ENCODE measurements at places on chromosomes 5 and 9.

DNA sequence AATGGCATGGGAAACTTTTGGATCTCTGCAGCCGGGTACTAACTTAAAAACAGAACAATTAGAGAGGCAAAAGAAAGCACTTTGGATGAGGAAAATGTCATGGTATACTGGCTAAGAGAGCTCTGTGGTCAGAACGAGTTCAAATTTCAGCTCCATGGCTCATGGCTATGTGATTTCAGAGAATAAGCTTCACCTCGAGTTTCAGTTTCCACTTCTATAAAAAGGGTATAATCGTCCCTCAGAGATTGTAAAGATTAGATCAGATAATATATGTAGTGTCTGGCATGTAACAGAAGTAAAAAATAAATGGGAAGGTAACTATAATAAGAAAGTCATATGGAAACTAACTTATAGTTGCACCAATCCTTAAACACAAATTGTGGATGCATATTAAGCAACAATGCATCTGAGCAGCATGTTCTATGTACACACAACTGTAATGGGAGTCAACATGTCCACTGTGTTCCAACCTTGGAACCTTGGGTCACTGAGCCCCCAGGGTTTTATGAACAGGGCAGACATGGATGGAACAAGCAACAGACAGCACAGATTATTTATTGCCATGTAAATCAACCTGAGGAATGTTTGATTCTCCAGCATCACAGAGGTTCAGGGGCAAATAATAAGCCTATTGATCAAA, 145.4 kb downstream of the MAPKAP1 start:
- DNase-seq: no peak

- DNase-seq: no peak
Observed at GRCh38 chr9:19481971-19482404, 73.2 kb downstream of the ACER2 start.

GRCh38 chr9:81627481-81627880, 61.9 kb downstream of the TLE1 start:
- DNase-seq: no peak

DNA sequence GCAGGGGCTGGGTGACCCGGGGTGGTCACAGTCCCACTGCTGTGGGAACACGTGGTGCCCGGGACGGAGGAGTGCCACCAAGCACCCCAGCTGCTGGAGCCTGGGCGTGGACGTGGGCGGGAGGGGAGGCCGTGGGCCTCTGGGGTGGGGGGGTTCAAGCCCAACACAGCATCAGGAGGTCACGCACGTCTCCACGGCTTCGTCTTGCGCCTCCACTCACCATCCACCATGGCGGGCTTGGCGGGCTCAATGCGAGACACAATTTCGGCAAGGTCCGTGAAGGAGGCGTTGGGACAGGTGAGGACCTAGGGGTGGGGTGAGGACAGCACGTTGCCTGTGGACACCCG, 2.2 kb upstream of the NSMF start:
- DNase-seq: no peak

DNA sequence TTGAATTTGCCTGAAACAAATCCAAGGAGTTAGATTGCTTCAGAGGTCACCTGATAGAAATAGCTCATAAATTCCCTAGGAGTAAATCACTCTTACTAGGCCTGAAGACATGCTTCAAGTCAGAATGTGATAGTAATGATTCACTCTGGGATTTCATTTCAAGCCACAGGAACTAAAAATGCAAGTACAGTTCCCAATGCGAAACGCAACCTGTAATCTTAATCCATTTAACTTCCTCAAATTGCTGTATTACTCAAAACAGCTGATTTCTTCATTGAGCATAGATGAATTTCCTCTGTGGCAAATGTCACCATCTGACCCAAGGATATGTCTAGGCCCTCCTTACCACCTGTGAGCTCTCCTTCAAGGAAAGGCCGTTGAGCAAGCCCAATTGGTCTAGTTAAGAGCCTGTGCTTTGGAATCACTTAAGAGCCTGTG, 32.1 kb upstream of the IL6ST start:
- peak; percentile 73 for DNase-seq

DNA sequence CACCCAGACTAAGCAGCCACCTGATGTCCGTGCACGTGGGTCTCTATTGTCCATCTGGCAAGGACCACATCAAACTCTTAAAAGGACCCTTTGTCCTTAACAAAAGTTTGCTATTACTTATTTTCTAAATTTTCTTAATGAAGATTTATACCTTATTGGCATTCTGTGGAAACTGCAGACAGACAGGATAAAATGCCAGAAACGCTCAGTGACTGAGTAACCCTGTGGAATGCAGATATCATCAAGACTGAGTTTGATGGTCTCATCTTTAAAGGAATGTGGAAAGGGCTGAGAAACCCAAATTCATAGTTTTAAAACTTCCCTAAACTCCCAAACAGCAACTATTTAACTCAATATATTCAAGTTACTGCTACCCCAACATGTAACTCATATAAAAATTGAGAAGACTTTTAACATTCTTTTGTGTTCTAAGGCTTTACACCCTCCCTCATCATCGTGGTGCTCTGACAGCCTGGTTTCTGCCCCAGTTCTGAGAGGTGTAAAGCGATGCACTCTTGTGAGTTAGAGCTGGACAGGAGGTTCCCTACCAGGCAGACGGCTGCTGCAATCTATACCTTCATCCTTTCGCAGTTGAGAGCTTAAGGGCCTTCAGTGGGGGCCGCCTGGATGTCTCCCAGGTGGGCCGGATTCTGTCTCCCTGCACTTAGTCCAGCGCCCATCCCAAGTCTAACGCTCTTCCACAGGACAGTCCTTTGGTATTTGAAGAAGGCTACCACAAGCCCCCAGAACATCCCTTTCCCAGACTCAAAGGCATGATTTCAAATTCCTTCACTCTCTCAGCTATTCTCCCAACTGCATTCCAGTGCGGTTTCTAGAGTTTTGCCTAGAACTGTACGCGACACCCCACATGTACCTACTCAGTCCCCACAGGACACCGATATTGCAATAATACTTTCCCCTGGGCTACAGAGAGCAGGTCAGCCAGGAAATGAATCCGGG, 68.9 kb downstream of the DAP start:
- peak; percentile 65 for DNase-seq
